ENCODE measurements at places on chromosomes 7 and 10.

DNA sequence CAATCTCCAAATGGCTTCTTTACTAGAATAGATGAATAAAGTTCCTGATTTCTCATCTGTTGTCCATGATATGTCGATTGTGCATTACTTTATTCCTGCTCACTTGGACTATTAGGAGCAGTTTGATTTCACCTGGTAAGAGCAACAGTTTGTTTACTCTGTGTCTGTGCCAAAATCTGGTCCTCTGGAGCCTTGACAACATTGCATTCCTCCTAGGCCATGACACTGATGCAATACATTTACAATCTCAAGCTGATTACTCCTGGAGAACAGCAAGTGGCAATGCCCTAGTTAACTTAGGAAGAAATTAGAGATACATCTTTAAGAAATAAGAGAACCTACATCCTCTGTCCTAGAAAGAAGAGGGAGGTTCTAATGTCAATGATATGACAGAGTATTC is 71.8 kb downstream of the SGCE start:
- no peak for DNase-seq

DNA sequence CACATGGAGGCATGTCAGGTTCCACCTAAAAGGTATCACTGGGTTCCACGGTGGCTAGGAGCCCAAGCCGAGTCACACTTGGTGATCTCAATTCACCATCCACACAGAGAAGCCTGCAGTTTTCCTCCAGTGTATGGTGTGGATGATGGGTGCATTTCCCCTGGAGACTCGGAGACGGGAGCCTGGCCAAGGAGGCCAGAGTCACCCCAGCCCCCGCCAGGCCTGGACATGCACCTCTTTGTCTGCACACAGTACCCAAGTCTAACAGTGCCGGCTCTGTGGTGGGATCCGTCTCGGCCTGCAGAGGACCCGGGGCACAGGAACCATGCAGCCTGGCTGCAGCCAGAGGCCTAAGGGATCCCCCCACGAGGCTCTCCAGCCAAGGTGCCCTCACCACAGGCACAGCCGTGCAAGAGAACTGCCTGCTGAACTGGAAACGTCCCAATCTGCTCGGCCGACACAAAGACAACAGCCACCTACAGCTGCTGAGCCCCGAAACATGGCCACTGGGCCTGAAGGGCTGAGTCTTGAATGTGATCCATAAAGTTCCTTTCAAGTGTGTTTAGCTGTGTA is 75.2 kb downstream of the DIP2C start:
- no peak for DNase-seq

- DNase-seq = no peak
Measured at GRCh38 chr7:123782071-123782798, 33.4 kb upstream of the WASL start.

- DNase-seq = no peak
Measured at GRCh38 chr7:37074370-37074769, 350.1 kb upstream of the AOAH start.

DNA sequence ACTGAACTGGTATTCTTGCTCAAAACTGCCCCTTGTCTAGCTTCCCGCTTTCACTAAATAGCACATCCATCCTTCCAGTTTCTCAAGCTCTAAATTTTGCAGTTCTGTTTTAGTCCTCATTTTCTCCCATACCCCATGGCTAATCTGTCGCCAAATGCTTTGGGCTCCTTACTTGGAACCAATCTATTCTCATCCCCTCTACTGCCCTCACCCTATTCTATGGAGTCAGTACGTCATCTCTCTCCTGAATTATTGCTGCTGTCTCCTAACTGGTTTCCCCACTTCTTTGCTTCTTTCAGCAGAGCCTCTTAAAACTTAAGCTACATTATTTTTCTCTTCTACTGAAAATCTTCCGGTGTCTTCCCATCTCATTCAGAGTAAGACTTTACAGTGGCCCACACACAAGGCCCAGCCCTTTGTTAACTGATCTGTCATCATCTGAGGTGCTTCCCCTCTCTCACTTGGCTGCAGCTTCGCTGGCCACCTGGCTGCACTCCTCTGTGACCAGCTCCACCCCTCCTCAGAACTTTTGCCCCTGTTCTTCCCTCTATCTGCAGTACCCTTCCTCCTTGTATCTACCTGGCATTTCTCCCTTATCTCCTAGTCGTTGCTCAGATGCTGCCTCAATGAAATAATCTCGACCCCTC is 9.9 kb downstream of the STARD3NL start:
- DNase-seq = no peak
